ENCODE measurements at places on chromosomes 5 and 9. TPM values are rescaled to one million over a fixed set of nuclear protein-coding genes. Genes with fewer than 3 reads are reported as not detected.

DNA sequence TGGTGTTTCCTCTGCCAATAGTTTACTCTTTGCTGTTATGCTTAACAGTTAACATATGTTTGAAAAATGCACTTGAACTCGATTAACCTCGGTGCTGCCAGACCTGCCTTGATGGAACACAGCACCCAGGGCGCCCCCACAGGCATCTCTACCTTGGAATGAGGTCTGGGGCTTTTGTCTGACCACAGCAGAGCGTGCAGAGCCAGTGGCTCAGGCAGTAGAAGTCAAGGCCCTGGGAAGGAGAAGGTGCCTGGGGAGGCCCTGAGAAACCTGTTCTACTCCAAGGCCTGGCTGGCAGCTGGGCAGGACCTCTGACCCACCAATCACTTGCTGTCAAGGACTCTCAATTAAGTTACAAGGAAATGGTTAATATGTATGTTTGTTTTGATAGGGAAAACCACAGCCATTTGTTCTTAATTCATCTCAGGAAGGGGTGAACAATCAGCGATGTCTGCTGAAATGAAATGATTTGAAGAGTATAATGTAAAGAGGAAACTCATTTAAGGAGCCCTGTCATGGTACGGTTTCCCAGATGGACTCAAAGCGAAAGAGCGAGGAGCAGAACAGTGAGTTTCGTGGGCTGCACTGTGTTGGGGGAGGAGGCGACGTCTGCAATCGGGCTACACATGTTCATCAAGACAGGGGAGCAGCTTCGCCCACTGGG is 21.9 kb downstream of the MACROH2A1 start:
- no peak for DNase-seq

- no peak for DNase-seq
These were observed 36.4 kb upstream of the TNFAIP8 start for GRCh38 chr5:119319401-119319800.

DNA sequence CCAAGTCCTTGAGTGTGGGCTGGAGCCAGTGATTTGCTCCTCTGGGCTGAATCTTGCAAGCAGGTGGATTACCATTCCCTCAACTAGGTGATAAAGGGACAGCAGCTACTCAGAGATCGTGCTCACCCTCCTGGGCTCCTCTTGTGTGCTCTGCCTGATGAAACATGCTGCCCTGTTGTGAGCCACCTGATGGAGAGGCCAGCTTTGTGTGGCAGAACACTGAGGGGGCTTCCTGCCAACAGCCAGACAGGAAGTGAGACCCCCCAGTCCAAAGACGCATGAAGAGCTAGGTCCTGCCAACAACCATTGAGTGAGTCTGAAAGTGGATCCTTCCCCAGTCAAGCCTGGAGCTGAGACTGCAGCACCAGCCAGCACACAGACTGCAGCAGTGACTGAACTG is 106.4 kb upstream of the IRX2 start:
- no peak for DNase-seq

GRCh38 chr5:2278825-2279456 is 396.2 kb upstream of the IRX4 start:
- DNase-seq: no peak

GRCh38 chr9:70411930-70412831 is 2.3 kb downstream of the KLF9 start:
- DNase-seq: peak; percentile 86

GRCh38 chr5:85556464-85556863 is 1061.3 kb upstream of the COX7C start:
- DNase-seq: no peak

DBH gene
- not detected for total RNA-seq

PAEP gene
- total RNA-seq: not detected
